Stimulated activated CD4-positive, alpha-beta T cell treated with anti-CD3 and anti-CD28 coated beads, Interleukin-1b, Interleukin-23, amount 100 ng/mL, for 48 hours (primary cell): ENCODE measurements at places on chromosomes 5 and 9.
A peak's percentile ranks its signal among the peaks of the same experiment; 100 is the strongest.

- no peak for DNase-seq
Measured at GRCh38 chr9:69949396-69949795, 94.3 kb upstream of the MAMDC2 start.

- DNase-seq: no peak
Measured at GRCh38 chr5:123937230-123937629, 425.3 kb downstream of the CSNK1G3 start.

- no peak for DNase-seq
Measured at GRCh38 chr5:28580616-28581015, 1542.2 kb upstream of the CDH9 start.

DNA sequence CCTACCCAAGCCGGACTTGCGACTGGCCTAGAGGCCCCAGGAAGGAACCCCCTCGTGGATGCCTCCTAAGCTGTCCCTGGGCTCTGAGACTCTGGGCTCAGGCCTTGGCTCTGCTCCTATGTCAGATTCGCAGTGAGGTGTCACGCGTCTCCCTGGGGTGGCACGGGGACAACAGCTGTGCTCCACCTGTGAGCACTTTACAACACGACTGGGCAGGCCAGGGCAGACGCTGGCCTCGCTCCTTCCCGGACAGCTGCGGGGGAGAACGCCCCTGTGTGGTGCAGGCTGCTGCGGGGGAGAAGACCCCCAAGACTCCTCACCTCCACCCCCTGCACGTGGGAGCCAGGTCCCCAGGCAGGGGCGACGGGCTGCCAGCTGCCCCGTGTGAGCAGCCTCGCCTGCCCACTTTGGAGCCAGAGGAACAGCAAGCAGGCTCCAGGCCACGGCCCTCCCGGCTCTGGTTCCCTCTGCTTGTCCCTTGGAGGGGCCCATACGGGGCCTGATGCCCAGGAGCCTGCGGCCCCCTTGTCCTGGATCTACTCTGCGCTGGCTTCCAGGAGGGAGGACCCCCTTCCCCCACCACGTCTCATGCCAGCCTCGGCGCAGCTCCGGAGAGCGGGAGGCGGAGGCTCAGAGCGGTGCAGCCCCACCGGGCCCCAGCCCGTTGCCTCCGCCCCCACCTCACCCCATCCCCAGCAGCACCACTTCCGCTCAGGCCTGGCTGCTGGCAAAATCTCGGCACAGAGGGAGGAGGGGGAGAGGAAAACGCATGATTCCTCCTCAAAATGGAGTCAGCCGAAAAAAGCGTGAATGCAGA lies 36.0 kb downstream of the SARDH start:
- DNase-seq: peak; percentile 74

GRCh38 chr5:36414869-36415282 lies 113.2 kb upstream of the RANBP3L start:
- no peak for DNase-seq
